HFF-Myc (cell line): ENCODE measurements at places on chromosomes 3 and 15.

DNA sequence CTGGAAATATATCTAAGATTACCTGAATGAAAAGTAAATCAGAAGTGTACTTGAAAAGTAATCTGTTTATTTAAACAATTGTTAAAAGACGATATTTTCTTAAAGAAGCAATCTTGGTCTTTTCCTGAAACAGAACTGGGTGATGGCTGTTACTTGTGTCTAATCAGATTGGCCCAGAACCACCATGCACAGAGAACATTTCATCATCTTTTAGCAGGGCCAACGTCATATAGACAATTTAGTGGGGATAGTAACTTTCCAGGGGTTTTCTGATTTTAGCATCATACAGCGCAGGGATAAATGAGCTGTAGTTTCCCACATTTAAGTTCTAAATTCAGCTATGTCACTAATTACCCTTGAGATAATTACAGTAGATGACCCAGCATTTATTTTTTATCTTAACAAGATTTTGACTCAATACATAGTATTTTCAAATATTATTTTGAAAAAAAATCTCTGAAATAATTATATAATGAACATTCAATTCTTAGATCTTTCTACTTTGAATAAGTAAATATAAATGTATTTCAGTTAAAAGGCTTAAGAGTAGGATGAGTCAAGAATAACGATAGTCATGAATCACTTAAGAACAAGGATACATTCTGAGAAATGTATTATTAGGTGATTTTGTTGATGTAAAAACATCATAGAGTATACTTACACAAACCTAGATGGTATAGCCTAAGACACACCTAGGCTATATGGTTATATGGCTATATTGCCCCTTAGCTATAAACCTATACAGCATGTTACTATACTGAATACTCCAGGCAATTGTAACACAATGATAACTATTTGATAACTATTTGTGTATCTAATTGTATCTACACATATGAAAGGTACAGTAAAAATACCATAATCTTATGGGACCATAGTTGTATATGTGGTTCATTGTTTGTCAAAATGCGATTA, 103.8 kb upstream of the MME start:
- DNase-seq: no peak

DNA sequence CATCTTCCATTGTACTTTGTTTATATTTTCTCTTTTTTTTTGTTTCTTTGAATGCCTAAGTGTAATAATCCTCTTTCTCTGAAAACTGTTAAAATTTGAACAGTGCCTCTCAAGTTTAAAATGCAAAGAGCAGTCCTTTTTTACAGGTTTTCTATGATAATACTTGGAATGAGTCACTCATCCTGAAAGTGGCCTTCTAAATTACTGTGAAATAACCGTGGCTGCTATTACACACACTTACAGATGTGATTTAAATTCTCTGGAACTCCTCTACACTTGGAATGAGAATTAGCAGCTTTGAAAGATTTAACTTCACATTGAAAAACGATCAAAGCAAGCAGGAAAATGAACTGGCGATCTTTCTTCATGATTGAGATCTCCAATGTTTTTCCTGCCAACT, 105.9 kb downstream of the ROBO1 start:
- DNase-seq: no peak

DNA sequence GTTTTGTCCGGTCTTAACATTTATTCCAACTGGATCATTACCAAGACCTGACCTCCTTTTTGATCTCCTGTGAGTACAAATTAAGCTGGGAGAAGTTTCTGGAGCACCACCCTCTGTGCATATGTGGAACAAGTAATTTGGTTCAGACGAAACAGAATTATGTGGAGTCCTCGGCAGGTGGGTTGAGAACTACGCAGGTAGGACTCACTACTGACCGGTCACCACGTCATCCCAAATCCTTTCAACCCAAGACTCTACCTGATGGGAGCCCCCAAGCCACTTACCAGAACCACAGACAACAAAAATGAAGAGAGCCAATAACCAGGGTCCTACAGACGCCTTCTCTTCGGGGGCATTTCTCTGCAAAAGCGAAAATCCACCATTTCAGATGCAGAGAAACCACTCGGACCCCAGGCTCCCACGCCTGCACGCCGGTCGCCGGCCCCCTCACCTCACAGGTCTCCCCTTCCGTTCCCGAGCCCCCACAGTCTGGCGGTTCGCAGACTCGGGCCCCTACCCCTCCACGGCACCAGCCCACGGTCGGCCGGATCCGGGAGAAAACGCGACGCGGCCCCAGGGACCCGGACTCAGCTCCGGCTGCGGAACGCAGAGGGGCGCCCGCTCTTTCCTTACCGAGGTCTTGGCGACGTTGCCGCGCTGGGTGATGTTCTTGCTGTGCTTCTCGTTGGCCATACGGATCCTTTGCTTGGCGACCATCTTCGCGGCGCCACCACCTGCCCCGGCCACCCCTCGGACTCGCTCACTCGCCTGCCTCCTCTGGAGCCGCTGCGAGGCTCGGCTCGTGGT, 674 bp downstream of the SERP1 start:
- DNase-seq: no peak

DNA sequence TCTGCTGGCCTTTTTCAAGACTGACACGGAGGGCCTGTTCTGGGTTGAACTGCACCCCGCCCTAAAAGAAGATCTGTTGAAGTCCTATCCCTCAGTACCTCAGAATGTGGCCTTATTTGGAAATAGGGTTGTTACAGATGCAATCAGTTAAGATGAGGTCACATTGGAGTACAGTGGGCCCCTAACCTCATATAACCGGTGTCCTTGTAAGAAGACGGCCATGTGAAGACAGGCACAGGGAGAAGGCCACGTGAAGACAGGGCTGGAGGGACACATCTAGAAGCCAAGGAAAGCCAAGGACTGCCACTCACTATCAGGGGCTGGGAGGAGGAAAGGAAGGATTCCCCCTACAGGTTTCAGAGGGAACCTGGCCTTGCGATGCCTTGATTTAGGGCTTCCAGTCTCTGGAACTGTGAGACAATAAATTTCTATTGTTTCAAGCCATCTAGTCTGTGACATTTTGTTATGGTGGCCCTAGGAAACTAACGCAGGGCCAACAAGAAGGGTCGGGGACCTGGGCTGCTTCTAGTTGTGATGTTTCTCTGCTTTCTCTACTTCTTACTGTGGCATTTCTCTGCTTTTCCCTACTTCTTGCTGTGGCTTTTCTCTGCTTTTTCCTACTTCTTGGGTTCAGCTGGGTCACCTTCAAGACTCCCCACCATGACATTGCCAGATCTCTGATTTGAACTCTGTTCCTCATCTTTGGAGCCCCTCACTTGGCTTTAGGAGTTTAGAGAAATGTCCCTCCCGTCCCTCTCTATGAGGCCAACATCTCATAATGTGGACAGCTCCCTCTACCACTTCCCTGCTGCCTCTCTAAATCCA, 4.8 kb upstream of the CCDC174 start:
- DNase-seq: no peak

GRCh38 chr15:89058876-89059405, 29.3 kb upstream of the ABHD2 start:
- DNase-seq: no peak

DNA sequence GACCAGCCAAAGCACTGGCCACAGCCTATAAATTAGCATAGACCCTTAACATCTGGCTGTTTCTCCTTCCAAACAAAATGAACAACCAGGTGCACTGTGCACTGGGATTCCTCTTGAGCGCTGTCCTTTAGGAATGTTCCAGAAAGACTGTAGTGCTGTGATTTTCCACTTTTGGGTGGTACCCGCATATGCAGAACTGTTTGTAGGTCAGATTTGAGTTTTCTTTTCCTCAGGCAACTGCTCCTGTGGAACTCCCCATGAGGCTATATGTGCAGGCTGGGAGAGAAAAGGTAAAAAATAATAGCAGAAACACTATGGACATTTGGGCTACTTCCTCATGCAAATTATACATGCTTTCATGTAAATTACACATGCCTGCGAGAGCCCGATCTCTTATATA, 139.1 kb downstream of the CHST2 start:
- DNase-seq: no peak

GRCh38 chr3:51340013-51340829, 44.9 kb upstream of the MANF start:
- peak; percentile 87 for DNase-seq

- no peak for DNase-seq
These were observed 111.9 kb downstream of the OXSM start for GRCh38 chr3:25901796-25902195.

DNA sequence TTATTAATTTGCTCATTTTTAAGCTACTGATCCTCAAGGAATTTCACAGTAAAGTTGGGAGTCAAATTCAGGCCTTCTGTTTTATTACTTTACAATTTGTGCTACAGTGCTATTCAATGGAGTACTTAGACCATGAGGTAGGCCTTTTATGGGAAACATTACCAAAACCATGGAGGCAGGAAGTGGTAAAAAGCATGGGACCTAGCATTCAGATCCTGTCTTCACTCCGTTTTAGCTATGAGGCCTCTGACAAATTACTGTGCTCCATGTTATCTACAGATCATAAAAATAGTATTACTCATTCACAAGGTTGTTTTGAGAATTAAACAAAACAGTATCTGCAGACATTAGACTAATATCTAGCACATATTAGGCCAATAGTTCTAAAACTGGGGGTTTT, 140.6 kb upstream of the SLITRK3 start:
- DNase-seq: no peak

GRCh38 chr15:82172506-82172905, 90.0 kb downstream of the EFL1 start:
- no peak for DNase-seq

DNA sequence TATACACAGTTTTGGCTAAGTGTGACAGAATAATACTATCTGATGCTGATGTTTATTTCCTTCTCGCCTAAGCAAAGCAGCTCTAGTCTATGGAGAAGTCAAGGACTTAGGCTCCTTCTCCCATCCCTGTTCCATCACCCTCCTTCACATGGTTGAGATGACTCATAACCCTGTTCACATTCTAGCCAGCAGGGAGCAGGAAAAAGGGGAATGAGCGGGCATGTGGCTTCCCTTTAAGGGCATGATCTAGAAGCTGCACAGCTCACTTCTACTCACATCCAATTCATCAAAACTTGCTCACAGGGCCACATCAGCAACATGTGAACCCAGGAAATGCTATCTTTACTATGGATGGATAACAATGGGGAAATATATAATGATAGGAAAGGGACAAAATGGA, 40.9 kb downstream of the CBLB start:
- peak; percentile 74 for DNase-seq

GRCh38 chr3:102091358-102091757, 242.0 kb downstream of the NFKBIZ start:
- no peak for DNase-seq

GRCh38 chr3:183116025-183116614, 16.8 kb upstream of the MCCC1 start:
- no peak for DNase-seq

DNA sequence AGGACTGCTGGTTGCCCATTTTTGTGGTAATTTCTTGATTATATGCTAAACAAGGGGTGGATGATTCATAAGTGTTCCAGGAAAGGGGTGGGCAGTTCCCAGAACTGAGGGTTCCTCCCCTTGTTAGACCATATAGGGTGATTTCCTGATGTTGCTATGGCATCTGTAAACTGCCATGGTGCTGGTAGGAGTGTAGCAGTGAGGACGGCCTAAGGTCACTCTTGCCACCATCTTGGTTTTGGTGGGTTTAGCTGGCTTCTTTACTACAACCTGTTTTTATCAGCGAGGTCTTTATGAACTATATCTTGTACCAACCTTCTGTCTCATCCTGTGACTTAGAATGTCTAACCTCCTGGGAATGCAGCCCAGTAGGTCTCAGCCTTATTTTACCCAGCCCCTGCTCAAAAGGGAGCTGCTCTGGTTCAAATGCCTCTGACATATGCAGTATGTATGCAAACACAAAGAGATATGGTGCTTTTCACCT, 46.2 kb downstream of the C3orf38 start:
- DNase-seq: no peak

GRCh38 chr3:133833267-133833666, 27.7 kb downstream of the SRPRB start:
- no peak for DNase-seq

DNA sequence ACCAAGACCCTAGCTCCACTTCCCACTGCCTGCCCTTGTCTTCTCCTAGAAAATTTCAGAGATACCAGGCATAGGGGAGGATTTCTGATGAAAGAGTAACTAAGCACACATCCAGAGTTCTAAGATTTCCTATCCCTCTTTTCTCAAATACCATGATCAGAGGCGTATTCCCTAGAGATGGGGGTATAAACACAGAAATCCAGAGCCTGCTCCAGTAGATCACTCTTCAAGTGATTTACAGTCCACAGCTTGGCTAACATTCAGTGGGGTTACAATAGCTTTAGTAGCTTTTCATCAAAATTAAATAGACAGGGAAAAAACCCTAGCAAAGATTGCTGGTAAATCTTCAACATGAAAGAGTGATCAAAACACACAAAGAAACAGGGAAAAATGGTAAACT, 800.7 kb upstream of the GRM7 start:
- DNase-seq: no peak

DNA sequence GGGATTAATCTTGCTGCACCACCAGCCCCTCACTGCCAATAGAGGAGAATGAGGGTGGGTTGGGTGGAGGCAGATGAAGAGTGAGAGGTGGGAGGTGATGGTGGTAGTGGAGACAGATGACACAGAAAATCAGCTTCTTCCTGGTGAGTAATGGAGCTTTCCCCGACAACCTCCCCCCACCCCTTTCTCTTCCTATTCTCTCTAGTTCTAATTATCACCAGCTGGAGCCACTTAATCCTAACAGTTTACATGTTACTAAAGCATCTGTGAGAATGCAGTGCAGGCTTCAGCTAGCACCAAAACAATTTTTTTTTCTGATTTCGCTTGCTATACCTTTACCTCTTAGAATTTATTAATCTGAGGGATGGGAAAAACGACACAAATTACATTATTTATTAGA, 116.1 kb upstream of the DNAJC19 start:
- no peak for DNase-seq

- DNase-seq: no peak
These were observed 61.1 kb downstream of the AMOTL2 start for GRCh38 chr3:134312873-134313846.

DNA sequence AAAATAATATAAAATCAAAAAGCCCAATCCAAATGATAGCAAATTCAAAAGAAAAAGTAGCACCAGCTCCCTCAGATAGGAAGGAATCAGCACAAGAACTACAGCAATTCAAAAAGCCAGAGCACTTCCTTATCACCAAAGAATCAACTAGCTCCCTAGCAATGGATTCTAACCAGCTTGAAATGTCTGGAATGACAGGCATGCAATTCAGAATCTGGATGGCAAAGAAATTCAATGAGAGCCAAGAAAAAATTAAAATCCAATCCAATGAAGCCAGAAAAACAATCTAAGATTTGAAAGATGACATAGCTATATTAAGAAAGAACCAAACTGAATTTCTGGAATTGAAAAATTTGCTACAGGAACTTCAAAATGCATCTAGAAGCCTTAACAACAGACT, 1334.4 kb upstream of the ALCAM start:
- DNase-seq: no peak

- DNase-seq: no peak
These were observed 153.4 kb downstream of the OTOL1 start for GRCh38 chr3:161649900-161650484.

GRCh38 chr3:84905556-84905920, 53.3 kb upstream of the CADM2 start:
- DNase-seq: no peak

- no peak for DNase-seq
These were observed 32.6 kb downstream of the TGM4 start for GRCh38 chr3:44906997-44907396.
